ENCODE measurements at places on chromosomes 11 and 22.

GRCh38 chr11:64862987-64863390 is 15.4 kb downstream of the EHD1 start:
- DNase-seq = peak; percentile 76

GRCh38 chr22:19984201-19984753 is 32.3 kb downstream of the ARVCF start:
- DNase-seq = peak; percentile 76

DNA sequence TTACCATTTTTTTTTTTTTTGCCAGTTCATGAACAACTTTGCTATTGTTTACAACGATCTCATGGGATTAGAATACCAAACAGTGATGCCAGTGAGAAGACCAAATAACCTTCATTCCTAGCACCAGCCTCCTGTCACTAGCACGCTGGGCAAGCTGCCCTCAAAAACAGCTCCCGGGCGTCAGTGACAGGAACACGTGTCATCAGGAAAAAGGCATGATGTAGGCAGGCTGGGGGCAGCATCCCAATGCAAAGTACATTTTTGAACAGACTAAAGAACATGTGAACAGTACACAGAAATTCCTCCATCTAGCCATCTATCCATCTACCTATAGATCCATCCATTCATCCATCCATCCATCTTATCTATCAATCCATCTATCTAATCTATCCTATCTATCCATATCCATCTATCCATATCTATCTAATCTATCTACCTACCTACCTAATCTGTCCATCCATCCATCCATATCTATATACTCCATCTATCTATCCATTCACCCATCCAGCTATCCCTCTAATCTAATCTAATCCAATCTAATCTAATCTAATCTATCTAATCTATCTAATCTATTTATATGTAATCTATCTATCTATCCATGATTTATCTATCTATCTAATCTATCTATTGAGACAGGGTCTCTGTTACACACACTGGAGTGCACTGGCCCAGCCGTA is 378.5 kb downstream of the SHANK2 start:
- DNase-seq = no peak

DNA sequence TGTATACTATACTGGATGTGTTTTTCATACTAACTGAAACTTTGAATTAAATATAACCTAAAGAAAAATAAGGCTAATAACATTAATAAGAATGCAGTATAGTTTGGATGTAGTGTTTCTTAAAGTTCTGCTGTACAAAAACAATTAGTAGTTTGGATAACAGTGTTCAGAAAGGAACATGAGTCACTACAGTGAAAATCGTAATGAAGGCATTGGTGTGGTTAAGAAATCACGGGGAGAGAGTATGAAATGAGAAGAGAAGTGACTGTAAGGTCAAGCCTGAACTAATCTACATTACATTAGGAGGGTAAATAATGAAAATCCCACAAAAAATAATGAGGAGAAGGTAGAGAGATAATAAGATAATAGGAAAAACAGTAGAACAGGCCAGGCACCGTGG is 726.6 kb upstream of the ARHGAP42 start:
- no peak for DNase-seq

DNA sequence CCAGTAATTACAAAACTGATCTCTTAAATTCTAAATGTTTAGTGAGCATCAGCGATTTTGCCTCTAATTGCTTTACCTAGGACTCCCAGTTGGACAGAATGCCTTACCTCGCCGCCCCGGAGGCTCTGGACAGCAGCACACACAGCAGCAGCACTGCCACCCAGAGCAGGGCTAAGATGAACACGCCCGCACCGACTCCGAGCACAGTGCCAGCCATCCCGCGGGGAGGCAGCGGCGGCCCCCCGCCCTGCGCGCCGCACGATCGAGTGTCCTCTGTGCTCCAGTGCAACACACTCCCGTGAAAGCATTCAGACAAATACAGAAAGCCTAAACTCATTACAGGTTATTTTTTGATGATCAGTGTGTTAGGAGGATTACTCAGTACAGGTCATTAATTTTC is 9.4 kb downstream of the TMEM218 start:
- no peak for DNase-seq

- DNase-seq = no peak
Measured at GRCh38 chr11:70432065-70432464, 33.7 kb downstream of the CTTN start.

DNA sequence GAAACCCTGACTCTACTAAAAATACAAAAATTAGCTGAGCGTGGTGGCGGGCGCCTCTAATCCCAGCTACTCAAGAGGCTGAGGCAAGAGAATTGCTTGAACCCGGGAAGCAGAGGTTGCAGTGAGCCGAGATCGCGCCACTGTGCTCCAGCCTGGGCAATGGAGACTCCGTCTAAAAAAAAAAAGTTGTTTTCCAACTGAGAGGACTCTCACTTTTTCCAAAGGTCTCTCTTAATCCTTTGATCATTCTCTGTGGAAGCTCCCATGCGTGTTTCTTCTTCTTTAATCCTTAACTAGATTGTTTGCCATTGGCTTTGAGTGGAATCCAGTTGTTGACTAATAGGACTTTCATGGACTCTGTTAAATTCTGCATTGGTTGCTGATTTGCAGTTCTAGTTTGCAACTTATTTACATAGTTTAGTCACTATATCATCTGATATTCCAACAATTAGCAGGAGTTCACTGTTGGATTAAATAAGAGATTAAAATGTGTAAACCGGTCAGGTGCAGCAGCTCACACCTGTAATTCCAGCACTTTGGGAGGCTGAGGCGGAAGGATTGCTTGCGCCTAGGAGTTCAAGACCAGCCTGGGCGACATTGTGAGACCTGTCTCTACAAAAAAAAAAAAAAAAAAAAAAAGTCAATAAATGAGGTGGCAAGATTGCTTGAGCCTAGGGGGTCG is 79.7 kb downstream of the C22orf31 start:
- DNase-seq = no peak

- DNase-seq = no peak
Measured at GRCh38 chr11:122108192-122108799, 7.7 kb downstream of the BLID start.

- DNase-seq = no peak
Measured at GRCh38 chr11:37124384-37124783, 526.3 kb upstream of the RAG2 start.

- peak; percentile 74 for DNase-seq
Measured at GRCh38 chr11:117180661-117181585, 2.4 kb downstream of the SIDT2 start.

GRCh38 chr22:27406389-27406861 is 395.1 kb downstream of the MN1 start:
- no peak for DNase-seq

GRCh38 chr11:64007629-64008282 is 21.5 kb downstream of the OTUB1 start:
- DNase-seq = peak; percentile 91

DNA sequence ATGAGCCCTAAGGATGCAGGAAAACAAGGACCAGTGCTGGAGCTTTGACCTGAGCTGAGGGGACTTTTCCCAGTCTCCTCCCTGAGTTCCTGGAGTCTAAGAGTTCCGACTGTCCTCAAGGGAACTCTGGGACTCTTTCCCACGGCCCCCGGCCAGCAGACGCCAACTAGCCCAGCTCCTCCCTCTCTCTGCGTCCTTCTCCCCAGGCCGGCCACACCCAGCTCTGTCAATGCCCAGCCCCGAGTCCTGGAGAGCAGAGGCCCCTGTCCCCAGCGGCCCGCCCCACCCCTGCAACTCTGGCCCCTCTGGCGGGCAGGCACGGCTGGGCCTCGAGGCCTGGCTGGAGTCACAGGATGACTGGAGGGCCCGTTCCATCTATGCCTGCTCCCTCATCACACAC is 29.8 kb downstream of the NECTIN1 start:
- DNase-seq = peak; percentile 84

GRCh38 chr11:3886985-3887384 is 31.5 kb downstream of the STIM1 start:
- no peak for DNase-seq

GRCh38 chr11:7143908-7144307 is 55.1 kb downstream of the RBMXL2 start:
- DNase-seq = no peak

- DNase-seq = peak; percentile 57
Measured at GRCh38 chr11:69035150-69035945, 13.4 kb upstream of the TPCN2 start.

DNA sequence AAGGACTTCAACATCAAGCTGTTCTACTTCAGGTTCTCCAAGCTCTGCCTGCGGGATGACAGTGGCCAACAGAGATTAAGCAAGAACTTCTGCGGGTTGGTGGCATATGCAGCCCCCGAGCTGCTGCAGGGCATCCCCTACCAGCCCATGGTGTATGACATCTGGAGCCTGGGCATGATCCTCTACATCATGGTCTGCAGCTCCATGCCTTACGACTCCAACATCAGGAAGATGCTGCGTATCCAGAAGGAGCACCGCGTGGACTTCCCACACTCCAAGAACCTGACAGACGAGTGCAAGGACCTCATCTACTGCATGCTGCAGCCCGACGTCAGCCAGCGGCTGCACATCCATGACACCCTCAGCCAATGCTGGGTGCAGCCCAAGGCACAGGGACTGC is 2.8 kb upstream of the DGCR2 start:
- DNase-seq = no peak

DNA sequence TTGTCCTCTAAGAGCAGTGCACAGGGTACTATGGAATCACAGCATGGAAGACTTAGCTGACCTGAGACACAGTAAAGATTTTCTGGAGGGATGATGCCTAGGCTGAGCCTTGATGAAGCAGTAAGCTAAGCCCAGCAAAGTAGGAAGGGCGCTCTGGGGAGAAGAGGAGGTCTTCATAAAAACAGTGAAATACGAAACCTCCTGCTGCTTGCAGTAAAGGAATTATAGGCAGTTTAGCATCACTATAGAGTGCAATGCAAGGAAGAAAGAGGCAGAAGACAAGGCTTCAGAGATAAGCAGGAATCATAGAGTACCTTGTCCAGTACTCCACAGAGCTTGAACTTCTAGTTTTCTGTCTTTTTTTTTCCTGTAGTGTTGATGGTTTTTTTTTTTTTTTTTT is 555.7 kb upstream of the CADM1 start:
- DNase-seq = no peak

DNA sequence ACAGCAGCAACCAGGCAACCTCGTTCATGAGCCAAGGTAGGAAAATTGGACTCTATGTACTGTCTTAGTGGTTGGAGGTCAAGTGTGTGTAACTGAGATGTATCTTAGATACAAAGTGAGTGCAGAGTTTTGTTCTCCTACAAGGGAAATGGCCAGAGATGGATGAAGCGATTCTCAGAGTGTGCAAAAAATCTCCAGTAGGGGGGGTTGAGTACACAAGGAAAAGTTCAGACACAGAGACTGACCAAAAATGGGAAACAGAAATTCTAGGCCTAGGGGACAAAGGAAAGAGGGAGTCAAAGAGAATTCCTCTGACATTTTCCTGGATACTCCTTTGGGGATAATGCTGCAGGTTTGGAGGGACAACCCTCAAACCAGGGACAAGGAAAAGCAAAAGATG is 38.2 kb upstream of the OR5AK2 start:
- no peak for DNase-seq

DNA sequence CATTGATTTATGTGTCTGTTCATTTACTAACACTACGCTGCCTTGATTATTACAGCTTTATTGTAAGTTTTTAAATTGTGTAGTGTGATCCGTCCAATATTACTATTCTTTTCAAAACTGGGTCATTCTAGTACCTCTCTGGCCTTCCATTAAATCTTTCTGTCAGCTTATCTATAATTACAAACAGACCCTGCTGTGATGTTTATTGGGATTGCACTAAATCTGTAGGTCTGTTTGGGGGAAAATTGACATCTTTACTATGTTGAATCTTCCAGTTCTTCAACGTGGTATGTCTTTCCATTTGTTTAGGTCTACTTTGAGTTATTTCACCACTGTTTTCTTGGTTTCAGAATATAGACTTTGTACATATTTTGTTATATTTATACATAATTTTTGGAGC is 15.6 kb downstream of the CABIN1 start:
- DNase-seq = no peak

DNA sequence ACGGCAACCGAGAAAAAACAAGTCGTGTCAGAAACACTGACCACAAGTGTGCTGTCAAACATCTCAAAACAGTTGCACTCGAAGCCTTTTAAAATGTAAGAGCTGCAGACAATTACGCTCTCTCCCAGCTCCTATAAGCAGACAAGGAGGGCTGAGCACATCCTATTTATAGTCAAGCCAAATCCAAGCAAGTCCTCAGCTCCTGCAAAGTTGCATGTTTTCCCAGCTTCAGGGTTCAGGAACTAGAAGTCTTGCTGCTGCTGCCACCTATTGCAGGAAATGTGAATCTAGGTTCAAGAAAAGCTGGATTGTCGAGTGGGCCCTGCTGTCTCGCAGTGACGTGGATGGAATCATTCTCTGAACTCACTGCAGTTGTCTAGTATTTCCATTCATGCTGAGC is 15.5 kb downstream of the EFCAB6 start:
- no peak for DNase-seq

GRCh38 chr22:49962012-49962750 is 1.6 kb downstream of the PIM3 start:
- DNase-seq = peak; percentile 91

DNA sequence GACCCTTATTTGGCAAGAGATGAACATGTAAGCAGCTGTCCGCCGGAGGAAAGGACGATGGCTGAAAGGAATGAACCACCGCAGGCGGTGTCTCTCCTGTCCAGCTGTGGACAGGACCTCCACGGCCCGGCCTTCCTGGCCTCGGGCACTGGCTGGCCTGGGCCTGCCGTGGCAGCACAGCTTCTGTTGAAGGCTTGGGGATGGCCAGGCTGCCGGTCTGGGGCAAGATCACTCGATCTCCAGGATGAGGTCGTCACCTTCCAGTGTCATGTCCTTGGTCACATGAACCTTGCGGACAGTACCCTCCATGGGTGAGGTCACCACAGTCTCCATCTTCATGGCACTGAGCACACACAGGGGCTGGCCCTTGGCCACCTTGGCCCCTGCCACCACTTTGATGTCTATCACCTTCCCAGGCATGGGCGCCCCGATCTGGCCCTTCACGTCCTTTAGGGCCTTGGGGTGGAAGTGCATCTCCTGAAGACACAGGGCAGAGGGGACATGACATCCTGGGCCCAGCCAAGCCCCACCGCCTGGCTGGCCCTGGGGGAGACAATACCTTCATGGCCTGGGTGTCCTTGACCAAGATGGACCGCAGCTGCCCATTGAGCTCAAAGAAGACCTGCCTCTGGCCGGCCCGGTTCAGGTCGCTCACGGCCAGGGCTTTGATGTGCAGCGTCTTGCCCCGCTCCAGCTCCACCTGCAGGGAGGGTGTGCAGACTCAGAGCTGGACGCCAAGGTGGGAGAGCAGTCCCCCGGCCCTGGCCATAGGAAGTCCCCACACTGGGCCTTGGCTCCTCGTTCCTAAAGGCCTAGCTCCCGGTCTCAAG is 5.6 kb downstream of the RCE1 start:
- DNase-seq = no peak

DNA sequence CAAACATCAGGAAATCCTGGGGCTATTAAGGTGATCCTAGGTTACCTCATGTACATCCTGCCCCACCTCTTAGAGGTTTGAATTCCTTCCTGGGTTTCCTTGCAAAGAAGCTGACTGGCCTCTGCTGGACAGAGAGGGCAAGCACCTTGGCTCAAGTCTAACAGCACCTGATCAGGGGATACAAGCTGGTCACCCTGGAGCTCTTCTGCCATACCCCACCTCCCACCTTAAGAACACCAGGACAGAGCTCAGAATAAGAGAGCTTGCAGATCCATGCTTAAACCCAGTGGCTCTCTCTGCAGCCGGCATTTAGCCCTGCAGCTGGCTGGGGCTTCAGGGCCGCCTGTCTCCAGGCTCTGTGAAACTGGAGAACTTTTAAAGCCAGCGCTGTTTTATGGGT is 386.6 kb upstream of the NARS2 start:
- no peak for DNase-seq

GRCh38 chr11:124752471-124753102 is 532 bp upstream of the VSIG2 start:
- no peak for DNase-seq

- no peak for DNase-seq
Measured at GRCh38 chr22:25149014-25149413, 50.6 kb upstream of the CRYBB3 start.

All from left ventricle myocardium superior (tissue), 1 donor.